ENCODE measurements at places on chromosomes 2 and 18.

GRCh38 chr2:41026613-41027012 is 574.7 kb upstream of the SLC8A1 start:
- H3K27ac ChIP-seq: no peak overlapping the region
- no peak overlapping the region for H3K4me3 ChIP-seq
- no peaks in the 10 kb centered on the region for H3K4me1 ChIP-seq
- no peaks in the 10 kb centered on the region for H3K36me3 ChIP-seq
- no peak for DNase-seq

GRCh38 chr18:57230861-57231585 is 84.1 kb downstream of the BOD1L2 start:
- no peaks in the 10 kb centered on the region for H3K36me3 ChIP-seq
- H3K4me1 ChIP-seq: no peaks in the 10 kb centered on the region
- no peaks in the 10 kb centered on the region for H3K27me3 ChIP-seq
- no peak overlapping the region for H3K4me3 ChIP-seq
- no peak overlapping the region for H3K27ac ChIP-seq

DNA sequence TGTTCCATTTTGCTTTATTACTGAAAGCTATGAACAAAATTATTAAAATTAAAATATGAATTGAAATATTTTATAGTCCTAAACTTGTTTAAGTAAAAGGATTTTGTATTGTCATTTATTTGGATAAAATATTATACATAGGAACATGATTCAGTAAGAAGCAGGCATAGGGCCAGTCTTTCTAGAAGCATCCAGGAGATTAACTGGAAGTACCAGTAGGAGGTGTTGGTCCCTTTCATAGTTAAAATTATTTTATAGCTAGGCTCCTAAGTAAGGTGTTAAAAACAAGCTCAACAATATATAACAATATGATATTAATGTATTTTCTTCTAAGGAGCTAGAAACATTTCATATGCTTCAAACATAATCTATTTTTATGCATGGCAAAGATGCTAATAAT is 43.7 kb downstream of the FIGN start:
- H3K36me3 ChIP-seq: no peaks in the 10 kb centered on the region
- H3K4me3 ChIP-seq: no peak overlapping the region
- H3K27me3 ChIP-seq: no peaks in the 10 kb centered on the region

GRCh38 chr2:128379021-128380015 is 60.6 kb upstream of the HS6ST1 start:
- H3K4me1 ChIP-seq: no peaks in the 10 kb centered on the region
- no peak overlapping the region for H3K27ac ChIP-seq
- no peaks in the 10 kb centered on the region for H3K27me3 ChIP-seq
- DNase-seq: no peak
- no peaks in the 10 kb centered on the region for H3K36me3 ChIP-seq

DNA sequence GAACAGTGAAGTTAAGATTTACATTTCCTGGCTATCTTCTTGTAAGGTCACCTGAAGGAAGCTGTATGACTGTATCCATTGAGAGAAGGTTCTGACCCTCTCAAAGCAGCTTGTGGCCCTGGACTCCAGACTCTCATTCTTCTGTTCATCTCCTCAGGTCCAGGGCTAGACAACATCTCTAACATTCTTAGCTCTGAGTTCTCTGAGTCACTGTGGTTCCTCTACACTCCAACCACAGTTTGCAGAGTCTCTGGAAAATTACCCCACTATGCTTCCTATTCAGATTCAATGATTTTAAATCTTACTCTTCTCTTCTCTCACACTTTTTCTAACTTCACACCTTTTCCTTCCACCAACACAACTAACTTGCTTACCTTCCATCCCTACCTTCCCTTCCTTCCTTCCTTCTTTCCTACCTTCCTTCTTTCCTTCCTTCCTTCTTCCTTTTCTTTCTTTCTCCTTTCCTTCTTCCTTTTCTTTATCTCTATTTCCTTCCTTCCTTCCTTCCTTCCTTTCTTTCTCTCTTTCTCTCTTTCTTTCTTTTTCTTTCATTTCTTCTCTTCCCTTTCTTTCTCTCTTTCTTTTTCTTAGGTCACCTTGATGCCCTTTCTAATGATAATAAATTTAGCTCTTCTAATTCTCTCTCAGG is 824.3 kb upstream of the ZEB2 start:
- no peak overlapping the region for H3K27ac ChIP-seq
- no peak overlapping the region for H3K4me3 ChIP-seq
- no peak for DNase-seq
- H3K4me1 ChIP-seq: no peaks in the 10 kb centered on the region
- peaks cover 2% of the 10 kb centered on the region for H3K27me3 ChIP-seq
- H3K36me3 ChIP-seq: no peaks in the 10 kb centered on the region

GRCh38 chr2:18406219-18406618 is 154.2 kb downstream of the RDH14 start:
- no peaks in the 10 kb centered on the region for H3K36me3 ChIP-seq
- H3K27ac ChIP-seq: no peak overlapping the region
- H3K4me1 ChIP-seq: no peaks in the 10 kb centered on the region
- no peak overlapping the region for H3K4me3 ChIP-seq
- peaks cover 5% of the 10 kb centered on the region for H3K27me3 ChIP-seq
- DNase-seq: no peak

GRCh38 chr2:232479341-232480200 is 8.1 kb downstream of the ECEL1 start:
- no peak for DNase-seq
- H3K4me1 ChIP-seq: no peaks in the 10 kb centered on the region
- no peaks in the 10 kb centered on the region for H3K36me3 ChIP-seq
- no peak overlapping the region for H3K4me3 ChIP-seq
- no peak overlapping the region for H3K27ac ChIP-seq
- peaks cover 10% of the 10 kb centered on the region for H3K27me3 ChIP-seq

GRCh38 chr2:149145314-149146295 is 107.1 kb downstream of the LYPD6B start:
- no peaks in the 10 kb centered on the region for H3K4me1 ChIP-seq
- no peaks in the 10 kb centered on the region for H3K36me3 ChIP-seq
- H3K27ac ChIP-seq: no peak overlapping the region
- H3K27me3 ChIP-seq: peaks cover 8% of the 10 kb centered on the region
- no peak for DNase-seq

GRCh38 chr18:56545464-56545863 is 92.9 kb downstream of the TXNL1 start:
- no peak for DNase-seq
- H3K36me3 ChIP-seq: no peaks in the 10 kb centered on the region
- no peak overlapping the region for H3K27ac ChIP-seq
- H3K27me3 ChIP-seq: peaks cover 5% of the 10 kb centered on the region

- H3K27ac ChIP-seq: no peak overlapping the region
- peaks cover 1% of the 10 kb centered on the region for H3K4me1 ChIP-seq
- H3K36me3 ChIP-seq: no peaks in the 10 kb centered on the region
- no peaks in the 10 kb centered on the region for H3K27me3 ChIP-seq
Observed at GRCh38 chr18:8051453-8051852, 484.3 kb downstream of the PTPRM start.

DNA sequence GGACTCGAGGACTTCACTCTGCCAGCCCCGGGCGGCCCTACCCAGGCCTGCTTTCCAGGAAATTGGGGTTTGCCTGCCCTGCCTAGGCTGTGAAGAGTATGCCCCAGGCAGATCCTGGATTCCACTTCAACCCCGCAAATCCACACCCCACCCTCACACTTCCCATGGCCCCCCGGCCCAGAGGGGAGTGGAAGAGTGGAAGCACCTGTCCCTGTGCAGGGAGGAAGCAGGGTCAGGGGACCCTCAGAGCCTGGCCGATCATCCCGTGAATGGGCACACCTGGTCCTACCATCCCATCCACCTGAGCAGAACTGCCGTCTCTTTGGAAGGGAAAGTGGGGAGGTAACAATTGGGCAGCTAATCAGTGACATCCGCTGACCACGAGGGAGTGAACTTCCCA is 245.2 kb downstream of the EIPR1 start:
- no peaks in the 10 kb centered on the region for H3K27me3 ChIP-seq
- no peak overlapping the region for H3K4me3 ChIP-seq
- DNase-seq: no peak
- no peak overlapping the region for H3K27ac ChIP-seq
- H3K4me1 ChIP-seq: no peaks in the 10 kb centered on the region
- H3K36me3 ChIP-seq: no peaks in the 10 kb centered on the region

- no peaks in the 10 kb centered on the region for H3K4me1 ChIP-seq
- peak overlapping the region; percentile 83 for H3K4me3 ChIP-seq
- H3K27me3 ChIP-seq: peaks cover 25% of the 10 kb centered on the region
- DNase-seq: peak; percentile 55
- H3K36me3 ChIP-seq: peaks cover 2% of the 10 kb centered on the region
- peak overlapping the region; percentile 89 for H3K27ac ChIP-seq
Observed at GRCh38 chr2:118309946-118310680, 221.8 kb downstream of the INSIG2 start.

GRCh38 chr2:675982-676646 is 1.1 kb downstream of the TMEM18 start:
- H3K27me3 ChIP-seq: no peaks in the 10 kb centered on the region
- peak; percentile 14 for DNase-seq

- H3K36me3 ChIP-seq: no peaks in the 10 kb centered on the region
- no peak for DNase-seq
- no peak overlapping the region for H3K27ac ChIP-seq
- H3K4me1 ChIP-seq: no peaks in the 10 kb centered on the region
- H3K27me3 ChIP-seq: no peaks in the 10 kb centered on the region
- no peak overlapping the region for H3K4me3 ChIP-seq
Observed at GRCh38 chr2:125564471-125564870, 1091.5 kb upstream of the GYPC start.

DNA sequence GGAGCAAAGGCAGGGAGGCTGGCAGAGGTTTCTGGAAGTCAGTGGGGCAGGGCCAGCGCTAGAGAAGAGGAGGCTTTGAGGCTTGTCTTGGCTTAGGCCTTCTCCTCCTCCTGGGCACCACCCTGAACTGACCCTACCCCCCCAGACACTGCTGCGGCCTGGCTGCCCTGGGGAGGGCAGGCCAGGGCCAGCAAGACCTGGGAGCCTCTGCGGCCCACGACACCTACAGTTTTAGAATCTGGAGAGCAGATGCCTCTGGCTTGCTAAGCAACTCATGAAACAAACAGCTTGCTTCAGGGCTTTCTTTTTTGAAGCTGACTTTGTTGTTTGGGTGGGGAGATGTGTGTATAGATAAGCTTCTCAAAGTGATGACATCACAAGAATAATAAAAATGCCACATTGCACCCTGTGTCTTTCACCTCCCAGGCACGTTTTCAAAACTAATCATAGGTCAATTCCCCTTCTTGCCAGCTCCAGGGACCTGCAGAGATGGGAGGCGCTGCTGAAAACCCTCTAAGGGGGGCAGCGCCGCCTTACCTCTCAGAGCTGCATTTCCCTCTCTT is 46.2 kb upstream of the SMAD7 start:
- peak overlapping the region; percentile 29 for H3K27ac ChIP-seq
- H3K4me1 ChIP-seq: peaks cover 12% of the 10 kb centered on the region
- peak; percentile 25 for DNase-seq
- H3K27me3 ChIP-seq: peaks cover 16% of the 10 kb centered on the region

GRCh38 chr2:173021939-173022371 is 53.7 kb upstream of the MAP3K20 start:
- no peaks in the 10 kb centered on the region for H3K27me3 ChIP-seq
- no peaks in the 10 kb centered on the region for H3K4me1 ChIP-seq
- H3K36me3 ChIP-seq: no peaks in the 10 kb centered on the region
- no peak for DNase-seq
- no peak overlapping the region for H3K4me3 ChIP-seq

DNA sequence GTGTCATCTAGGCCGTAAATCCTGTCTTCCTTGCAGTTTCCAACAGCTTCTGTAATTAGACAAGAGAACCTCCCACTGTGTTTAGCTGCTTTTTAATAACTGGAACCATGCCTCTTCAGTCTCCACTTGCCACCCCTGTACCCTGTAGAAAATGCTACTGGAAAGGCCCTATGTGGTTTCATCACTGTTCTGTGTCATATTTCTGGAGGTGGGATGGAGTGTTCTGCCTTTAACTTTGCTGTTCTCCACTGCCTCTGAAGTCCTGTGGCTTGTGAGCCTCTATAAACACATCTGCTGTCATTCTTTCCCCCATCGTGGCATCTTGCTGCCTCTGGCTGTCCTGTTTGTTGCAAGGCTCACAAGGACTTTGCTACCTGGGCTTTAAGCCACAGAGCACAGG is 17.9 kb downstream of the MGAT5 start:
- H3K36me3 ChIP-seq: peaks cover 7% of the 10 kb centered on the region
- no peak overlapping the region for H3K4me3 ChIP-seq
- no peak for DNase-seq
- peak overlapping the region; percentile 53 for H3K27ac ChIP-seq

DNA sequence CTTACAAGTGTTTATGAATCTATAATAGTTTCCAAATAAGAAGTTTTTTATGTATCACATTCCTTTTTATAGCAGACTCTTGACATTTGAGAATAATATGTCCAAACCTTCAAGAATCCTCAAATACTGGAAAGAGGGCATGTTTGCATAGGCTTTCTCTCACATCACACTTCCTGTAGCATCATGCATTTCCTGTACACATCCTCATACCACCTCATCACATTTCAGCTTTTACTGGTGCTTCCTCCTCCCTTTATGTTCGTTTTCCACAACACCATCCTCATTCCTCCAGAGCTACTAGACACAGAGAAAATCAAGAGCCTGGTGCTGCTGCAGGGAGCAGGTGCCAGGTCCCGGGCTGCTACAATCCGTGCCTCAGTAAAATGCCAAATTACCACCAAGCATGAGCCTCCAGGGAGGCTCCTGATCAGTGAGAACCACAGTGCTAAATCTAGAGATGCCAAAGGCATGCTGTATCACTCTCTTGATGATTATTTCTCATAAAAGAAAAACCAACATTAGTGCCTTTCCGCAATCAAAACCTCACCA is 137.7 kb upstream of the CYP1B1 start:
- no peak overlapping the region for H3K4me3 ChIP-seq
- H3K27me3 ChIP-seq: peaks cover 12% of the 10 kb centered on the region
- peak overlapping the region; percentile 9 for H3K27ac ChIP-seq
- DNase-seq: no peak
- peaks cover 2% of the 10 kb centered on the region for H3K36me3 ChIP-seq
- H3K4me1 ChIP-seq: peaks cover 12% of the 10 kb centered on the region

GRCh38 chr2:74755386-74755785 is 78.5 kb upstream of the HK2 start:
- DNase-seq: no peak
- no peak overlapping the region for H3K4me3 ChIP-seq
- peaks cover 7% of the 10 kb centered on the region for H3K27me3 ChIP-seq
- H3K36me3 ChIP-seq: peaks cover 4% of the 10 kb centered on the region

DNA sequence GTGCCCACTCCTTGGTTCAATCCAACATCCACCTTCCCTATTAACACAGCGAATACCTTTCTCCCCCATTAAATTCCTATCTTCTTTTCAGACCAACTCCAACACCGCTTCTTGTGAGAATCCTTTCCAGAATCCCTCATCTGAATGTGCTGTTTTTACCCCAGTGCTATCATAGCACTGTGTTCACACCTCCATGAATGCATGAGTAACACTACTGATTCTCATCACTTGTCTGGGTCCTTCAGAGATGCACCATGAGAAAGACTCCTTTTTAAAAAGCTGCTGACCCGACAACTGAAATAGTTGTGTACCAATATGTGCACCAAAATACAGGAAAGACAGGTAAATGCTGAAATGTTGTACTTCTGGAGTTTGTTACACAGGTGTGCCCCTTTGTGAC is 18.8 kb downstream of the MGAT4A start:
- no peaks in the 10 kb centered on the region for H3K27me3 ChIP-seq
- peak overlapping the region; percentile 32 for H3K27ac ChIP-seq
- DNase-seq: no peak

GRCh38 chr18:32025744-32026143 is 7.1 kb downstream of the RNF125 start:
- DNase-seq: no peak
- H3K4me3 ChIP-seq: peak overlapping the region; percentile 40
- H3K36me3 ChIP-seq: peaks cover 36% of the 10 kb centered on the region
- H3K4me1 ChIP-seq: peaks cover 55% of the 10 kb centered on the region
- no peaks in the 10 kb centered on the region for H3K27me3 ChIP-seq

- H3K27ac ChIP-seq: no peak overlapping the region
- H3K36me3 ChIP-seq: no peaks in the 10 kb centered on the region
- DNase-seq: no peak
- no peaks in the 10 kb centered on the region for H3K4me1 ChIP-seq
- no peak overlapping the region for H3K4me3 ChIP-seq
Observed at GRCh38 chr2:9335322-9335832, 88.0 kb downstream of the ITGB1BP1 start.
